ENCODE measurements at places on chromosomes 3 and 15.
A peak's percentile ranks its signal among the peaks of the same experiment; 100 is the strongest.

GRCh38 chr3:69271098-69271497 is 114.8 kb downstream of the FRMD4B start:
- no peak for DNase-seq

DNA sequence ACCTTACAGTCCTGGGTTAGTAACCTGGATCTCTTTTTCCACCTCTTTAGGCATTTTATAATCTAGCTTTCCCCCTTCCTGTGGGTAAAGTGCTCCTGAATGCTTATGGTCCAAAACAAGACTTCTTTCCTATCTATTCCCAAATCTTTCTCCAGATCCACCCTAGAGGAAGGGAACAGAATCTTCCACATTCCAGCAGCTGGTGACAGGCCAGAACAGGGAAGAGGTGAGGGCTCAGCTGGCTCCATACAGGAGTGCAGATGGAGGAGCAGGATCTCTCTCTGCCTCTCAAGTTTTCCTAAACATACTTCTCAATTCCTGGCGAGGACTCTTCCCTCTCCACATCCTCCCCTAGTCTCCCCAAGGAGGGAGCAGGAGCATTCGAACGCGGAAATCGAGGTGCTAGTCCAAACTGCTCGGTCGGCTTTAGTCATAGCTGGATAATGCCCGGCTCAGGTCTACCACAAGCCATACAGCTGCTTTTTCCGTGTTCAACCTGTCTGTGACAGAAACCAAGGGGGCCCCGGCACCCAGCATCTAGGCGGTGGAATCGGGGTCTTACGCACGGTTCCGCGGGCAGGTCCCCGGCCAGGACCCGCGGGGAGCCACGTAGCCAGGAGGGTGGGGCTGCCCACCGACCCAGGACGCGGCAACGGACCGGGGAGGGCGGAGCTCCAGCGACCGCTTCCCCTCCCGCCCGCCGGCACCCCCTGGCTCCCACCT is 4.0 kb downstream of the RASSF1 start:
- no peak for DNase-seq

- no peak for DNase-seq
Measured at GRCh38 chr3:117874028-117874690, 1160.5 kb downstream of the IGSF11 start.

GRCh38 chr3:13896473-13897154 is 16.7 kb upstream of the WNT7A start:
- DNase-seq, result no peak

DNA sequence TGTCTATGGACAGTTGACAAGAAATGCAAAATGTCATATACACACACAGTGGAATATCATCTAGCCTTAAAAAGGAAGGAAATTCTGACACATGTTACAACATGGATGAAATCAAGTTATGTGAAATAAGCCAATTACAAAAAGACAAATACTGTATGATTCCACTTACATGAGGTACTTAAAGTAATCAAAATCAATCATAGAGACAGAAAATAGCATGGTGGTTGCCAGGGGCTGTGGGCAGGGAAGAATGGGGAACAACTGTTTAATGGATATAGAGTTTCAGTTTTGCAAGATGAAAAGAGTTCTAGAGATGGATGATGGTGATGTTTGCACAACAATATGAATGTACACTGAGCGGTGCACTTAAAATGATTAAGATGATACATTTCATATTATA is 613.8 kb upstream of the ZNF385D start:
- DNase-seq, result no peak

DNA sequence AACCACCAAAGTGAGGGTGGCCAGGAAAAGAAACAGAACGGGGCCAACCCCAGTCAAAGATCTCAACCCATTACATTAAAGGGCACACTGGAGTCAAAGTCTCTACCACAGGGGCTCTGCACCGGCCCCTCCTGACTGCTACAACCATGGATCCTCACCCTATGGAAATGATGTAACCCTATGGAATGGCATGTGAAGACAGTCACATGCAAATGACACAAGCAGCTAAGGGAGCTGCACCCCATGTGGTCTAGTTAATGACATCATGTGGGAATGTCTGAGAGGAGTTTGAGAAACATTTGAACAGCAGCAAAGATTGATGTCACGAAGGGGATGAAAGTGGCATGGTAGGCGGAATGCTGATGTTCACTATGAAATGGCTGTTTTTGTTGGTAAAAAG is 298.2 kb upstream of the SLCO3A1 start:
- DNase-seq, result no peak

DNA sequence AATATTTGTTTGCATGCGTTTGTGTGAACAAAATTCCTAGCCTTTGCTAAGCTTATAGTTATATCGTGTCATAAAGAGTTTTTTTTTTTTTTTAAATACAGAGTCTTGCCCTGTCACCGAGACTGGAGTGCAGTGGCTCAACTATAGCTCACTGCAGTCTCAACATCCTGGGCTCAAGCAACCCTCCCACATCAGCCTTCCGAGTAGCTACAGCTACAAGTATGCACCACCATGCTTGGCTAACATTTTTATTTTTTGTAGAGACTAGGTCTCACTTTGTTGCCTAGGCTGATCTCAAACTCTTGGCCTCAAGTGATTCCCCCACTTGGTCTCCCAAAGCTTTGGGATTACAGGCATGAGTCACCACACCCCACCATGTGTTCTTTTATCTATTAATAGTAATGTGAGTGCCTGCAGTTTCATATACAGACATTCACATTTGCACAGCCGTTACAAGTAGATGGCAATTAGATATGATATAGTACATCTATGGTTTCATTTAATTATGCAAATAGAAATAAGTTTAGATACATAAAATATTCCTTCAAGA is 848.6 kb downstream of the PDCD6IP start:
- DNase-seq, result no peak

- no peak for DNase-seq
Measured at GRCh38 chr3:13647298-13648059, 98.6 kb downstream of the FBLN2 start.

- no peak for DNase-seq
Measured at GRCh38 chr15:58473724-58474123, 41.9 kb downstream of the LIPC start.

GRCh38 chr3:4426782-4427344 is 40.2 kb downstream of the SUMF1 start:
- no peak for DNase-seq

- DNase-seq, result no peak
Measured at GRCh38 chr3:135097276-135097946, 302.4 kb downstream of the EPHB1 start.

- DNase-seq, result no peak
Measured at GRCh38 chr3:30646181-30646876, 39.9 kb downstream of the TGFBR2 start.

DNA sequence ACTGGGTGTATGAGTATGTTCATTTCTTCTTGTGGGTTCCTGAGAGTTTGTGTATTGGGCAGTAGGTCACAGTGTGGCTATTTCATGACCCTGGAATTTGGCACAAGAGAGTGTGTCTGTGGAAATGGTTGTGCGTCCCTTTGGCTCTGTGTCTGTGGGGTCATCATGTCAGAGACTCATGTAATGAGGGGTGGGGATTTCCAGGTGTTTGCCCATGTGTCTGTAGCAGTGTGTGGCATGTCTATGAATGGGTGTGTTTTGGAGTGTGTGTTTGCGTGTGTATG is 1.3 kb upstream of the GATA2 start:
- no peak for DNase-seq

DNA sequence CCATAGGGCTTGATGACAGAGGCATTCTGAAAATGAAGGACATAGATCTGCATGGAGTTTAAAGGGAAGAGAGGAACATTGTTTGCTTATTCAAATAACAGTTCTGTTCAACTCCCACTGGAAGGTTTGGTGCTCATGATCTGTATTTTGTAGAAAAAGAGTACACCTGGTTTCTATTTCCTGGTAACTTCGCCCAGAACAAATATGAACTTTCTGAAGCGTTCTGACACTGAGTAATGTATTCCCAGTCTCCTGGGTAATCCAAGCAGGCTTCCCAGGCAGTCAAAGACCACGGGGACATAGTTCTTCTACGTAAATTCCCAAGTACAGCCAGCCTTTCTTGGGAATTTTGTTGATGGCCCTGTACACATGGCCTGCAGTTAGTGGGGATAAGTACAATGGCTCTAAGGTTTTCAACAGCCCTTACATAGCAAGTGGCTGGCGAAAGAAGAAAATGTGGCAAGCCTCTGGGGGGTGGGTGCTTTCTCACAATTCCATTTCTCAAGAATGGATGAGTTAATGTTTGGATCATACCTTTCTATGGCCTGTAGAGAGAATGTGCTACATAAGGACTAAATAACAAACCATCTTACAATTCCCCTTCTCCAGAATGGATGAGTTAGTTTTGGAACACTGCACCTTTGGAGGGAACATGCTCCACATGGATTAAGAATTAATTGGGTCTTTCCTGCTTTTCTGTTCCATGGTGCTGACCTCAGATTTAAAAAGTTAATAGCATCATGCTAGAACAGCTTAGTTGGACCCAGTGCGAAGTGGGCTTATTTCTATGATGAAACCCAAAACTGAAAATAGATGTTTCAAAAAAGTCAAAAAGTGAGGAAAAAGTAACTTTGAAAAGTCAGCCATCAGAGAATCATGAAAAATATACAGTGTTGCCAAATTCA is 52.7 kb downstream of the COL6A6 start:
- DNase-seq, result no peak

GRCh38 chr15:64731012-64731804 is 44.2 kb downstream of the RBPMS2 start:
- DNase-seq, result peak; percentile 68

- DNase-seq, result no peak
Measured at GRCh38 chr3:30587904-30588303, 18.5 kb upstream of the TGFBR2 start.

GRCh38 chr3:195116407-195117185 is 154.4 kb downstream of the XXYLT1 start:
- DNase-seq, result no peak

- no peak for DNase-seq
Measured at GRCh38 chr15:60731583-60732130, 252.7 kb upstream of the ICE2 start.

DNA sequence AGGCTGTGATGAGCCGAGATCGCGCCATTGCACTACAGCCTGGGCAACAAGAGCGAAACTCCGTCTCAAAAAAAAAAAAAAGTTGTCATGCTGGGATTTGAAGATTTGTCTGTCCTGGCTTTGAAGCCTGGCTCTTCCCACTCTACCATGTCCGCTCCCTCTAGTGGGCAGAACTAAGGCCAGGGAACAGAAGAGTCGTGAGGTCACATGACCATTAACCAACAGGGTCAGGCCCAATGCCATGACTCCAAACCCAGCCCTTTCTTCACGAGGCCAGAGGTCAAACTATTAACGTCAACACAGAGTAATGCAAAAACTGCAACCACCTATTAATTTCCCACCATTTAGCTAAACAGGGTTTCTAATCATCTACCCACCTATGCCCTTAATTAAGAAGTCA is 212.1 kb downstream of the ADAMTS17 start:
- DNase-seq, result no peak

- DNase-seq, result no peak
Measured at GRCh38 chr3:25587094-25587493, 77.6 kb downstream of the TOP2B start.

GRCh38 chr3:79604681-79605080 is 163.1 kb downstream of the ROBO1 start:
- DNase-seq, result no peak

DNA sequence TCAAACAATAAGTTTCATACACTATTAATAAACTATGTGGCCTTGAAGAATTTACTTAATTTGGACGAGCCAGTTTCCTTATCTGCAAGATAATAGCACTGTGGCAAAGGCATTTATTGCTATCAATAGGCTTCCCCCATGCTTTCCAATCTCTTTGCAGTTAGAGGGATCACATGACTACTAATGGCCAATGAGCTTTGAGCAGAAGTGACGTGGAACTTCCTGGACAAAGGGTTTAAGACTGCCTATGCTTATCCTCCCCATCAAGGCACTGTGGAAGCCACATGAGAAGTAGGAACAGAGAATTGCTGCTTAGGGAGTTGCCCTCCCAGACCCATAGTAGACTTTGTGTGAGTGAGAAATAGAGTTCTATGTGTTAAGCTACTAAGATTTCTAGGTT is 16.7 kb upstream of the ZMAT3 start:
- DNase-seq, result no peak

GRCh38 chr15:52695154-52695553 is 16.0 kb upstream of the ATOSA start:
- no peak for DNase-seq

All from stimulated activated CD4-positive, alpha-beta T cell treated with anti-CD3 and anti-CD28 coated beads, Interleukin-1b, Interleukin-23, amount 100 ng/mL, for 1 hour (primary cell).